Activated CD8-positive, alpha-beta memory T cell treated with anti-CD3 and anti-CD28 coated beads for 48 hours (primary cell): ENCODE measurements at places on chromosomes 3 and 15.

- no peak for DNase-seq
These were observed 667.9 kb upstream of the CFAP20DC start for GRCh38 chr3:59717679-59718205.

- DNase-seq, result no peak
These were observed 14.4 kb upstream of the CSPG4 start for GRCh38 chr15:75727031-75727531.

DNA sequence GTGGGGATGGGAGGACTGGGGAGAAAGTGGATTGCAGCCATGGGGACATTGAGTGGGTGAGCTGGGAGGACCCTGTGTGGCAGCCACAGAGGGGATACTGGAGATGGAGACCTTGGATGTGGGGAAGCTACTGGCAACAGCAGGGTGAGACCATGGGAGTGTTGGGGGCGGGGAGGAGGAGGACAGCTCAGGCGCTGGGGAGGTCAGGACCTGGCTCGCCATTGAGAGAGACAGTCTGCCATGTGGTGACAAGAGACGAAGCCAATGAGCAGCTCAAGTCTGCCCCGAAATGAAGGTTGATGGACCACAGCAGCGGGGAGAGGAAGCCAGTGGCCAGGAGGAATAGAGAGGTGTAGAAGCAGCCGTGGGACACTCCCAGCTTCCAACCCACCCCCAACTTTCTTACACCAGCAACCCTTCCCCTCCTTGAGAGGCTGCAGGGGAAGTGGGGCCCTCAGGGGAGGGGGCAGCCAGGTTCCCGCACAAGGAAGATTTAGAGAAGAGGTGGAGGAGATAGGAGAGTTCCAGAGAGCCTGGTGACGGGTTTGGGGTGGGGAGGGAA lies 118.1 kb downstream of the ASB7 start:
- no peak for DNase-seq

GRCh38 chr15:31551323-31551722 lies 224.7 kb downstream of the KLF13 start:
- no peak for DNase-seq

DNA sequence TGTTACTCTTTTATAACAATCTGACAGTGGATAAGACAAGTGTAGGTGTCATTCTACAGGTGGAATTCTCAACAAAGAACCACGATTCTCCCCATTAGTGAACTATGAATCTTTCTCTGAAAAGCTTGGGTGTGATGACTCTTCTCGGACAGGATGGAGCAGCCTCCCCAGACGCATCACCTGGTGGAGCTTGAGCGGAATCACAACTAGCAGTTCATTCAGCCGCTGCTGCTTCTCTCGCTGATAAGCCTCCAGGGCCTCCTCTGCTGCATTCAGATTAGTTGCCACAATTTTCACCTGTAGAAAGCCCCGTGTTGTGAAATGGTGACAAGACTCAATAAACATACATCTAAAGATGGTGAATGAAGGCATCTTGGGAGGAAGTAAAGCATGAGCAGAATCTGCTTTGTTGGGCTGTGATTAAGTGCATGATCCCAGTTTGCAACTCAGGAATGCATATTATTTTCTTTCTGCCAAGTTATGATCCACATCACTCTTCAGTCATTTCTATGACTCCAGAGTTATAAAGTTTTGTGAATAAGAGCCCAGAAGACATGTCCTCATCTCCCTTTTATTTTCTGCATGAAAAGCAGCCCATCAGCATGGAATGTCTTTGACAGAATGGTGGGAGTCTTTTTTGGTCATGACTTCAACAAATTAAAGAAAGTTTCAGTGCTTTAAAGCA lies 93.6 kb downstream of the BOC start:
- DNase-seq, result no peak

DNA sequence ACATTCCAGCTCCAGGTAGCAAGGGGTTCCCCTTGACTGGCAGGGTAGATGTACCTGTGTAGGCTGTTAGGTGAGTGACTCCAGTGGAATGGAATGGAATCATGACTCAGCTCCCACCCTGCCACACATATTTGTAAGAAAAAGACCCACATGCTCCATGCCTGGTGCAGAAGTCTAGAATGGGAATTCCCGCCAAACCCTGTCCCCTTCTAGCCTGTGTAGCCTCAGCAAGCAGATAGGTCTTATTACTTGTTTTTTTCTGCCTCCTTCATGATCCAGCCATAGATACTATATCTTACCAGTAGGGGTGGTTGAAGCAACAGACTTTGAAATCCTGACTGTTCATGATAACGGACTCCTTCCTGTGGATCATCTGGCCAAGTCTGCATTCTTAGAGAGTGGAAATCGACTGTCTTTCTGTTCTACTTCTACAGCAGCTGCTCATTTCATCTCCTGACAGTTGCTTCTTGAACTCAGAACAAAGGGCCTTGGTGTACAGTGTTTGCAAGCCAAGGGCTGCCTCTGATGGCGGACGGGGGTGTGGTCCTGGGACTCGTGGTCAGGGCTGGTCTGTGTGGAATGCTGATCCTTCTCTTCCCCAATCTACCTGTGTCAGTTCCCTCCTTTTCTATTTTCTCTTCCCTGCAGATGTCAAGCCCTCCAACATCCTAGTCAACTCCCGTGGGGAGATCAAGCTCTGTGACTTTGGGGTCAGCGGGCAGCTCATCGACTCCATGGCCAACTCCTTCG lies 16.3 kb downstream of the SNAPC5 start:
- no peak for DNase-seq

DNA sequence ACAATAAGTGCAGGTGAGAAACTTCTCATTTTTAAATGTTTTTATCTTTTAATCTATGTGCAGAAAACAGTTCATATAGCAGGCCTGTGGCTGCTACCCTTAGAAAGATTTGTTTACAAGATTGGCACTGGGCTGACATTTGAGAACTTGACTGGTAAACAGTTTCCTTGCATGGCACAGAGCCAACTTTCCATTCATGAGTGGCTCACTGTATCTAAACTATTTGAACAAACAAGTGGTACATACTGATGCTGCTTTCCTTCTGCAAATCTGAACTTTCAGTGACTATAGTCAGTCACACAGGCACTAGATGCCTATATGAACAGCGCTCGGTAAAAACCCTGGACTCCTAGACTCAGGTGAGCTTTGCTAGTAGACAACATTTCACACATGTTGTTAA lies 6.3 kb upstream of the GTPBP8 start:
- no peak for DNase-seq

GRCh38 chr3:172104471-172105072 lies 65.2 kb downstream of the FNDC3B start:
- DNase-seq, result no peak

DNA sequence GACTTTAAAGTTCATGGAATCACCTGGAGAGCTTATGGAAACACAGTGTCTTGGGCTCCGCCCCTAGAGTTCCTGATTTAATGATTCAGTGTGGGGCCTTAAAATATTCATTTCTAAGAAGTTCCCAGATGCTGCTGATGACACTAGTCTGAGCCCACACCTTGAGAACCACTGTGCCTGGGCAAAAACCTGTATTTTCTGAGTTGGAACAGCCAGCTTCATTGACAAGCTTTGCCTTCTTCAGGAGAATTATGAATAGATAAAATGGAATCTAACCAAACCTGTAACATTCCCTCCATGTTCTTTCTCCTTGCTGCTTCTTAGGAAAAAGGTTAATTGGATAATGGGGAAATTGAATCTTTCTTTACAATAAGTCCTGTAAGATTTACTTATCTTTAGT lies 490.7 kb downstream of the DIPK2A start:
- no peak for DNase-seq

GRCh38 chr3:71753701-71754609 lies at the start of gene GPR27:
Gene GPR27, plus strand, starts transcription at chr3:71753855. Its CDS starts 195 bp downstream, at chr3:71754050.
- no peak for DNase-seq

DNA sequence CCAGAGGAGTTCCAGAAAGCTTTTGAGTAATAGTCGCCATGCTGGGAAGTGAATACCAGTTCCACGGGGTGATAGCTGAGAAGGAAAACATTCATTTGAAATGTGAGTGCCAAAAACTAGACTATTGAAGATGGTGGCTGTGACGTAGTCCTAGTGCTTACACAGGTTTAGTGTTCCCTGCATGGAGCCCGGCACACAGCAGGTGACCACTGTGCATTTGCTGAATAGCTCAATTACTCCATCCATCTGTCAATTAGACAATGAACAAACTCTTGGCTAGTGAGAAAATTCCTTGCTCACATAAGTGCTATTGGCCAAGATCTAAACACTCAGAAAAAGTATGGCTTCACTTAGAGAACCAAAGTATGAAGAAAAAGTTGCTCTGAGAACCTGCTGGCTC lies 448.1 kb upstream of the WNT5A start:
- DNase-seq, result no peak

DNA sequence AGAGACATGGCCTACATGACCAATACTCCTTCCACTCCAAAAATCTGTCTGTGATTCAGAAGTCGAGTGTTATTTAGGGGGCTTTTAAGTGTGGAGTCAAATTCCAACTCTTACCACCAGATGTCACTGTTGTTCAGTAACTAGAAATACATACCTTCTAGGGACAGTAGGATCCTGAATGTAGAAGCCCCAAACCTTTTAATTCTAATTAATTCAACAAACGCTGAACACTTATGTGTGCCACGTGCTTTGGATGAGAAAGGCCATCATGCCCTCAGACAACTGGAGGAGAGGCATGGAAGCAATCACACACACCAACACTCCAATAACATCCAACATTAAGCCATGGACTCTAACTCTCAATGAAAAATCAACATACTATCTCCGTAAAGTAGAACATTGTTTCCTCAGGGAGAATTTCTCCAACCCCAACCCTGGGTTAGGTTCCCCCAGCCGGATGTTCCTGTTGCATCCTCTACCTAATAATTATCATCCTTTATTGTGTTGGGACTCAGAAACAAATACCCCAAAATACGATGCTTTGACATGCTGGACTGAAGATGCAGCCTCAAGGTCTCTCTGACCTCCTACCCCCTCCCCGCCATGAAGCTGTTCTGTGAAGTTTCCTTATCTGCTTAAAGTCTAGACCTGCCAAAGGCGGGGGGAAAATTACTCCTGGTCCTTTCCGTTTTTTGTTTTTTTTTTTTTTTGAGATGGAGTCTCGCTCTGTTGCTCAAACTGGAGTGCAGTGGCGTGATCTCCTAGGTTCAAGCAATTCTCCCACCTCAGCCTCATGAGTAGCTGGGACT lies 8.0 kb upstream of the CCDC13 start:
- DNase-seq, result no peak

GRCh38 chr15:68384451-68385239 lies 47.3 kb downstream of the ITGA11 start:
- no peak for DNase-seq

GRCh38 chr3:168839653-168840052 lies 743.9 kb upstream of the GOLIM4 start:
- DNase-seq, result no peak

DNA sequence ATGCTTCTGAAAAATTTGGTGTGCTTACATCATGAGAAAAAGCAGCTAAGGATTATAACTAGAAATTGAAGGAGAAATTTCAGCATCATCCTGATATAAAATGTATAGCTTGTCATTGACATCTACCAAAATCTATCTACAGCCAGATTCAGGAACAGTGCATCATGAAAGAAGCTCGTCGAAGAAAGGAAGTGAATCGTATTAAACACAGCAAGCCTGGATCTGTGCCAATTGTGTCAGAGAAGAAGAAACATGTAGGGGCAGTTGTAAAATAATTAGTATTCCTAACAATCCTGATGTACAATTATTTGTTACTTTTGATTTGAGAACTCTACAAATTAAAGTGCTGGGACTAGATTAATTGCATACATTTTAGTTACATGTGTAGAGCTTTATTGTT lies 37.2 kb downstream of the AP4E1 start:
- DNase-seq, result no peak

DNA sequence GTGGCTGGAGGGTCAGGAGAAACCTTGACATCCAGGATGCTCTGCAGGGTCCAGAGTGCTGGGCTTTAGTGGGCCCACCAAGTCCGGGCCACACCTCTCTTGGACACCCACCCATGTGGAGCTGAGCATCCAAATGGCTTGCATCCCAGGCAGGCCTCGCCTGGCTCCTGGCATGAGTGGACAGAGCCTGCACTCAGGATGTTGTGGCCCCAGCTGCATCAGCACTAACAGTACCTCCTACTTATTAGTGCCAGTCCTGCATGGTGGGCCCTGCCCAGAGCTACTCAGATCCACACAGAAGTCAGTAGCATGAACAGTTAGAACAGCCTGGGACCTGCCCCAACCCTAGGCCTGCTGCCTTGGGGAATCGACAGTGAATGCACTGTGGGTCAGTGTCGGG lies 42.2 kb upstream of the MRPS22 start:
- no peak for DNase-seq

DNA sequence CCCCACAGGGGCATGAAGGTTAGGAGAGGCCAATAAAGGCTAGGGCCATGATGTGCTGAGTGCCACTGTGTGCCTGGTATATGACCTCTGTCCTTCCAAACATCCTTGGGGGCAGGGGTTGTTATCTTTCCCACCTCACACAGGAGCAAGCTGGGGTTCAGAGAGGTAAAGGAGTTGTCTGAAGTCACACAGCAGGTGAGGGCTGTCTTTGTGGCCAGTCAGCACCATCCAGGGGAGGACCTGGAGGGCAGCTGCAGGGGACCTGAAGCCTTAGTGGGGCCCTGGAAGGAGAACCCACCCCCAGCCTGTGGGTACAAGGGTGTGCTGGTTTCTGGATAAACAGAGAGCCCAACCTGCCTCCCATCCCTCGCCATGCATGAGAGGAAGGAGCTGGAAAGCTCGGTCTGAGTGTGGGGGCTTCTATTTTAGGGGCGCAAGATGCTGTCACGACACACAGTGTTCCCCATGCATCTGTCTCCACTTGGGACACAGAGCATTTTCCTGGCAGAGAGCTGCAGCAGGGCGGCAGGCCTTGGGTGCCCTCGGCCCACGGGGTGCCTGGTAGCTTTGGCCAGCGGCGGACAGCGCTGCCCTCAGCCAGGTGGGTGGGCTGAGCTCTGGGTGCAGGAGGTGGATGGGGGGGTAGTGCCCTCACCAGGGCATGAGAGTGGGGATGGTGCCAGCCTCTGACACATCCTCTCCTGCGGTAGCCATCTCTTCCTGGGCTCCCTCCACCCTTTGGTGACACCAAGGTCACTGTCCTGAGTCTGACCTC lies 14.7 kb downstream of the IQSEC1 start:
- no peak for DNase-seq

- no peak for DNase-seq
These were observed 93.3 kb upstream of the SLC7A14 start for GRCh38 chr3:170679190-170679589.

DNA sequence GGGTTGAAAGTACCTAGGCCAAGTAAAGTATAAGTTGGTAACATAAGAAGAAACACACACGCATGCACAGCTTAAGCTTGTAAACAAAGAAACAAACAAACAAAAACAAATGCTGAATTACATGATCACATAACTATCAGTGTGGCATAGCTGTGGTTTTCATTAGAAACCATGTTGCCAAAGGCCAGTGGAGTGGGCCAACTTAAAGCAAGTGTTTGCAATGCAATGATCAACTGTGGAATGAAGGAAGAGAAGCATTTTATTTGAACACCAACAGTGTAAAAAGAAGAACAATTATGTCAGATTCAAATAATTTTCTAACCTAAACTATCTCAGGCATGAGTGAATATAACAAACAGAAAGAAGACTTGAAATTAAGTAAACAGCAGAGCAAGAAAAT lies 199.4 kb upstream of the STRIT1 start:
- DNase-seq, result no peak

- DNase-seq, result no peak
These were observed 5.2 kb downstream of the SOX2 start for GRCh38 chr3:181716966-181717365.
